ENCODE measurements at places on chromosomes 7 and 10. TPM values are rescaled to one million over a fixed set of nuclear protein-coding genes. Genes with fewer than 3 reads are reported as not detected.
A peak's percentile ranks its signal among the peaks of the same experiment; 100 is the strongest.

DNA sequence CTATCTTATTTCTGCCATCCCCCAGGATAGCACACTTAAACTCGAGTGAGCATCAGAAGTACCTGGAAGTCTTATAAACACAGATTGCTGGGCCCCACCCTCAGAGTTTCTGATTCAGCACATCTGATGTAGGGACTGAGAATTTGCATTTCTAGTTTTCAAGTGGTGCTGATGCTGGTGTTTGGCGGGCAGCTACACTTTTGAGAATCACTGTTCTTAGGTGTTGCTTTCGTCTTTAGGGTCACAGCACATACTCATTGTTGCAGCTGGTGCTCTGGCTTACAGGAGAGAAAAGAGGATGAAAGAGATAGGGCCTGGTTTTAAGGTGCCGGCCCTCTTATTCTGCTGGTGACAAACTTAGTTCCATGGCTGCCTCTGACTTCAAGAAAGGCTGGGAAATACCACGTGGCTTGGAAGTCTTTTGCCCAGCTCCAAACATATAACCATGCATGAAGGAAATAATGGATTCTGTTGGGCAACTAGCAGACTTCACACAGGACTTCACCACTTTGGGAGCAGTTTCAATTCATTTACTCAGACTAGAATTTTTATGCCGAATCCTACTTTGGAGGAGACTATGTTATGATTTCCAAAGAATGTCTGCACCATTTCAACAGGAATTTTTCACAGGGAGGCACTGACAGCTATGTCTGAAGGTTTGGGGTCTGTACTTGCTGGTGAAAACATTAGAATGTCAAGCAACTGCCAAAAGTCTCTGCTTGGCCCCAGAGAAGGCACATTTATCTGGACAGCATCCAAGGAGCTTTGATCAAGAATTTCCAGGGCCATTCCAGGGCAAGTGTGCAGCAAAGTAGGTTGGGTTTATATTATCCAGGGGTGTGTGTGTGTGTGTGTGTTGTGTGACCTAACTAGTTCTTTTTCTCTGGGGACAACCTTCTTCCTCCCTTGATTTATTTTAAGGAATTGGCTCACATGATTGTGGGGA is 6.9 kb upstream of the MINDY4 start:
- no peak overlapping the region for H3K4me3 ChIP-seq
- H3K4me1 ChIP-seq, result peaks cover 46% of the 10 kb centered on the region
- DNase-seq, result peak; percentile 82
- H3K27ac ChIP-seq, result peak overlapping the region; percentile 80
- no peaks in the 10 kb centered on the region for H3K36me3 ChIP-seq

GRCh38 chr7:50538478-50538877 is 26.7 kb downstream of the DDC start:
- H3K4me1 ChIP-seq, result no peaks in the 10 kb centered on the region
- no peak overlapping the region for H3K4me3 ChIP-seq
- no peak overlapping the region for H3K27ac ChIP-seq
- no peaks in the 10 kb centered on the region for H3K27me3 ChIP-seq

DNA sequence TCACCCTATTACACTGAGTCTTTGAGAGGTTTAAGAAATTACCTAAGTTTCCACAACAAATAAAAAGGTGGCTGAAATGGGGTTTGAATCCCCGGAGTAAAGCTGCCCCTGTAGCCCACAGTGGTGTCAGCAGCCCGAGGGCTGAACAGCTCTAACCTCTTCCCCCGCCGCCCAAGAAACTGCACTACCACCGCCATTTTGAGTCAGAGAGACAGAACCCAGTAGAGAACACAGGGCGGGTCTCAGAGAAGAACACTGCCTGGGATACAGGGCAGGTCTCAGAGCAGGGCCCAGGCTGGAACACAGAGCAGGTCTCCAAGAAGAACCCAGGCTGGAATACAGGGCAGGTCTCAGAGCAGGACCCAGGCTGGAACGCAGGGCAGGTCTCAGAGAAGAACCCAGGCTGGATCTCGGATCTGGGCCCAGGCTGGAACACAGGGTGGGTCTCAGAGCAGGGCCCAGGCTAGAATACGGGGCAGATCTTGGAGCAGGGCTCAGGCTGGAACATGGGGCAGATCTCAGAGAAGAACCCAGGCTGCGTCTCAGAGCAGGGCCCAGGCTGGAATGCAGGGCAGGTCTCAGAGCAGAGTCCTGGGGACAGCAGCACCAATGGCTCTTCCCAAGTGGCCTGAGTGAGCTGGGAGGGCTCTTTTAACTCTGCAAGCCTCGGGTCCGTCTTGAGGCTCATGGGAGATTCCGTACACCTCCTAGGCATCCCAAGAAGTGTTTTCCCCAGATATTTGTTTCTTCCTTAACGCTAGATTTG is 85.9 kb upstream of the LANCL2 start:
- no peaks in the 10 kb centered on the region for H3K4me1 ChIP-seq
- no peak overlapping the region for H3K27ac ChIP-seq
- H3K36me3 ChIP-seq, result no peaks in the 10 kb centered on the region
- no peaks in the 10 kb centered on the region for H3K27me3 ChIP-seq

GRCh38 chr7:132373879-132374278 is 202.4 kb downstream of the PLXNA4 start:
- H3K27ac ChIP-seq, result no peak overlapping the region
- H3K36me3 ChIP-seq, result no peaks in the 10 kb centered on the region
- H3K4me3 ChIP-seq, result no peak overlapping the region
- no peaks in the 10 kb centered on the region for H3K27me3 ChIP-seq
- no peaks in the 10 kb centered on the region for H3K4me1 ChIP-seq

GRCh38 chr7:27182861-27183681 is 2.0 kb downstream of the HOXA11 start:
- peaks cover 38% of the 10 kb centered on the region for H3K27me3 ChIP-seq
- peaks cover 18% of the 10 kb centered on the region for H3K4me1 ChIP-seq
- peak; percentile 4 for DNase-seq
- H3K4me3 ChIP-seq, result no peak overlapping the region
- no peak overlapping the region for H3K27ac ChIP-seq
- H3K36me3 ChIP-seq, result no peaks in the 10 kb centered on the region

GRCh38 chr10:47027108-47027783 is 116.0 kb downstream of the PTPN20 start:
- H3K27ac ChIP-seq, result no peak overlapping the region
- no peak overlapping the region for H3K4me3 ChIP-seq
- no peaks in the 10 kb centered on the region for H3K36me3 ChIP-seq
- no peaks in the 10 kb centered on the region for H3K4me1 ChIP-seq
- peak; percentile 52 for DNase-seq
- no peaks in the 10 kb centered on the region for H3K27me3 ChIP-seq

- H3K36me3 ChIP-seq, result peaks cover 4% of the 10 kb centered on the region
- no peak overlapping the region for H3K4me3 ChIP-seq
- DNase-seq, result no peak
- H3K27me3 ChIP-seq, result no peaks in the 10 kb centered on the region
- H3K4me1 ChIP-seq, result no peaks in the 10 kb centered on the region
- H3K27ac ChIP-seq, result no peak overlapping the region
These were observed 258.8 kb upstream of the IMMP2L start for GRCh38 chr7:111821046-111821445.

GRCh38 chr10:86609920-86610319 is 44.4 kb upstream of the OPN4 start:
- no peaks in the 10 kb centered on the region for H3K4me1 ChIP-seq
- no peak overlapping the region for H3K27ac ChIP-seq
- no peak overlapping the region for H3K4me3 ChIP-seq

DNA sequence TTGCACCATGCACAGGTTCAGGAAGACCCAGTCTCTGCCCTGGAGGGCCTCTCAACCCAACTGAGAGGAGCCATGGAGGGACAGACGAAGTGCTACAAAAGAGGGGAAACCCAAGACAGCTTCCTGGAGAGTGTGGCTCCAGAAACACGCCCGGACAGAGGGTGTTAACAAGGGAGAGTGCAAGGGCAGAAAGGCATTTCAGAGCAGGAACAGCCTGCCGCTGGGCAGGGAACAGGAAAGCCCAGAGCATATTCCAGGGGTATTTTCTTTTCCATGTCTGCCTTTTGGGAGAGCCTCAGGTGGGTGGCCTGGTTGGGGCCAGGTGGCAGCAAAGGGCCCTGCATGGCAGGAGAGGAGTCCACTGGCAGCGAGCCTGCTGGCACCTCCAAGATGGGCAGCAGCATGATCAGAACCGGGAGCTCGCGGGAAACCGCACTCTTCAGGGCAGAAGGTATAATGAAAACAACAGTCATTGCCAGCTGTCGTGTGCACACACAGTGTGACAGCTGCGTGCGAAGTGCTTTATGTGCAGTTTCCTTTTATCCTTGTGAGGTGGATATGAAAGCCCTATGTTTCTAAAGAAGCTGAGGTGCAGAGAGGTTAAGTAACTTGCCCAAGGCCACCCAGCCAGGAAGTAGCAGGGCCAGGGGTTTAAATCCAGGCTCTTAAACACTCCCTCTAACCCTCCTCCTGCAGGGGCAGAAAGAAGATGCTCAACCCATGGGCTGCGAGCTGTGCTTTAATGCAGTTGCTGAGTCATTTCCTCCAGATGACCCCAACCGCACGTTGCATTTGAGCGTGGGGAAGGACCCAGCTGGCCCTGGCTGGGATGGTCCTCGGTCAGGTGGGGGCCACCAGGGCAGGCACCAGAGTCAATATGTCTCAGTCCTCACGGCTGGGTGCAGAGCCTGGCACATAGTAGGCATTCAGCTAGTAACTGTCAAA is 128.6 kb downstream of the OAT start:
- H3K4me3 ChIP-seq, result no peak overlapping the region
- H3K27me3 ChIP-seq, result no peaks in the 10 kb centered on the region
- DNase-seq, result no peak
- H3K4me1 ChIP-seq, result peaks cover 6% of the 10 kb centered on the region

DNA sequence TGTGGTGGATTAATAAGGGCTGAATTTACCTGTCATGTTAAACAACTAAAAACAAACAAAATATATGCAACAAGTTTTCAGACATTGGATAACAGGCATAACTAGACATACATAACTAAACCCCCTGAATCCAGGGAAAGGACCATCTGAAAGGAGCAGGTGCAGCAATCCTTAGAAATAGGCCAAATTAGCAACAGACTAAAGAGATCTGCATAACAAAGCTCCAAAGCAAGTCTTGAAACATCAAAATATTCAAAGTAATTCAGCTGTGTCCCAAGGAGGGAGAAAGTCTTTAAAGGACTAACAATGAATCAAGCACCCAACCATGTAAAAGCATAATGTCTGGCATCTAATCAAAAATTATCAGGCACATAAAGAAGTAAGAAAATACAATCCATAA is 475.1 kb downstream of the GRID1 start:
- no peaks in the 10 kb centered on the region for H3K4me1 ChIP-seq
- no peak overlapping the region for H3K4me3 ChIP-seq
- H3K27ac ChIP-seq, result no peak overlapping the region
- H3K27me3 ChIP-seq, result no peaks in the 10 kb centered on the region
- DNase-seq, result no peak
- no peaks in the 10 kb centered on the region for H3K36me3 ChIP-seq

DNA sequence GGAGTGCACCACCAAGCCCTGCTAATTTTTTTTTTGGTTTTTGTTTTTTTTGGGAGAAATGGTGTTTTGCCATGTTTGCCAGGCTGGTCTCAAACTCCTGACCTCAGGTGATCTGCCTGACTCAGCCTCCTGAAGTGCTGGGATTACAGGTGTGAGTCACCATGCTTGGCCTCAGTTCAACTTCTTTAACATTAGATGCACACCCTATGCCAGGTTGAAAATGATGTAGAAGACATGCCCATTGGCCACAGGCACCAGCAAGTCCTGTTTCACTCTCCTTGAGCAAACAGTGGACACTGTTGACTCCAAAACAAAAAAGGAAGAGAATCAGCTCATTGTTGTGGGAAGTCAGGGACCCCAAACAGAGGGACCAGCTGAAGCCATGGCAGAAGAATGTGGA is 1205.3 kb downstream of the REEP3 start:
- no peaks in the 10 kb centered on the region for H3K4me1 ChIP-seq
- H3K36me3 ChIP-seq, result no peaks in the 10 kb centered on the region
- H3K27me3 ChIP-seq, result no peaks in the 10 kb centered on the region
- DNase-seq, result no peak
- H3K27ac ChIP-seq, result no peak overlapping the region

GRCh38 chr10:101772017-101772894 is 3.7 kb downstream of the FGF8 start:
- H3K4me1 ChIP-seq, result peaks cover 12% of the 10 kb centered on the region
- H3K36me3 ChIP-seq, result no peaks in the 10 kb centered on the region
- H3K4me3 ChIP-seq, result no peak overlapping the region
- DNase-seq, result no peak
- peaks cover 22% of the 10 kb centered on the region for H3K27me3 ChIP-seq

DNA sequence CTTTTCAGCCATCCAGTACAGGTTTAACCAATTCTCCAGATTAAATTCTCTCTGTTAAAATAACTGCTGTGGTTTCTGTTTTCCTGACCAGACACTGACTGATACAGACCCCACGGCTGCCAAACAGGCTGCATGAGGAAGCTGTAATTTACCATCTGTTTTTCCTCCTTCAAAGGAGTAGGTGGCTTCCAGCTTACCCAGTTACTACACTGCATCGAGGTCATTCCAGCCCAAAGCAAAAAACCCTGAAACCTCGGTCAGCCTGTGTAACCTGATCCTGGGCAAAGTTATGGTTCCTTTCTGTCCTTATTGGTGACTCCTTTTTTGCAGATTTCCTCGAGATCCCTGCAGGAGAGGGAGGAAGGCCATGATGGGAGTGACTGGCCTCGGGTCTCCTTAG is 27.9 kb upstream of the LOXL4 start:
- no peaks in the 10 kb centered on the region for H3K27me3 ChIP-seq
- H3K4me1 ChIP-seq, result no peaks in the 10 kb centered on the region
- no peak overlapping the region for H3K27ac ChIP-seq

DNA sequence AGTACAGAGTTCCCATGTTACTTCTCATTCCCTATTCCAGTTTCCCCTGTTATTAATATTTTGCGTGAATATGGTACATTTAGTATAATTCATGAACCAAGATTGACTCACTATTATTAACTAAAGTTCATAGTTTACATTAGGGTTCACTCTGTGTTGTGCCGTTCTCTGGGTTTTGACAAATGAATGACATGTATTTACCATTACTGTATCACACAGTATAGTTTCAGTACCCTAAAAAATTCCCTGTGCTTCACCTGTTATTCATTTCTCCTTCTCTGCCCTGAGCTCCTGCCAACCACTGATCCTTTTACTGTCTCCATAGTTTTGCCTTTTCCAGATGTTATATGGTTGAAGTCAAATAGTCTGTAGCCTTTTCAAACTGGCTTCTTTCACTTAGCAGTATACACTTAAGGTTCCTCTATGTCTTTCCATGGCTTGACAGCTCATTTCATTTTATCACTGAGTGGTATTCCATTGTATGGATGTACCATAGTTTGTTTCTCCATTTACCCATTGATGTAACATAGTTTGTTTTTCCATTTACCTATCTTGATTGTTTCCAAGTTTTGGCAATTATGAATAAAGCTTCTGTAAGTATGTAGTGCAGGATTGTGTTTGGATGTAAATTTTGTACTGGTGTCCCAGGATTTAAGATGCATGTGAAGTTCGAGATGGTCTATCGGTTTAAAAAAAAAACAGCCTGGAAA is 58.8 kb downstream of the CDK14 start:
- H3K4me3 ChIP-seq, result no peak overlapping the region
- no peaks in the 10 kb centered on the region for H3K36me3 ChIP-seq
- DNase-seq, result no peak
- no peak overlapping the region for H3K27ac ChIP-seq

C10orf62 gene
- not detected for total RNA-seq

TAS2R4 gene
- total RNA-seq, result not detected

ZNF736 gene
- 6.0 TPM for total RNA-seq

LMTK2 gene
- total RNA-seq, result 11.8 TPM

ZDHHC6 gene
- total RNA-seq, result 67.3 TPM

ZNF804B gene
- total RNA-seq, result not detected

PON1 gene
- not detected for total RNA-seq

CYP17A1 gene
- total RNA-seq, result 116 TPM

GPC2 gene
- total RNA-seq, result not detected

NOD1 gene
- 20.0 TPM for total RNA-seq

TCAF2 gene
- 0.64 TPM for total RNA-seq

DKK1 gene
- total RNA-seq, result 1.6 TPM

PARP12 gene
- 54.6 TPM for total RNA-seq

TSPAN12 gene
- total RNA-seq, result 28.9 TPM
